ENCODE measurements at places on chromosomes 7 and 10.

- no peak for DNase-seq
Measured at GRCh38 chr10:74645692-74646091, 180.7 kb upstream of the KAT6B start.

DNA sequence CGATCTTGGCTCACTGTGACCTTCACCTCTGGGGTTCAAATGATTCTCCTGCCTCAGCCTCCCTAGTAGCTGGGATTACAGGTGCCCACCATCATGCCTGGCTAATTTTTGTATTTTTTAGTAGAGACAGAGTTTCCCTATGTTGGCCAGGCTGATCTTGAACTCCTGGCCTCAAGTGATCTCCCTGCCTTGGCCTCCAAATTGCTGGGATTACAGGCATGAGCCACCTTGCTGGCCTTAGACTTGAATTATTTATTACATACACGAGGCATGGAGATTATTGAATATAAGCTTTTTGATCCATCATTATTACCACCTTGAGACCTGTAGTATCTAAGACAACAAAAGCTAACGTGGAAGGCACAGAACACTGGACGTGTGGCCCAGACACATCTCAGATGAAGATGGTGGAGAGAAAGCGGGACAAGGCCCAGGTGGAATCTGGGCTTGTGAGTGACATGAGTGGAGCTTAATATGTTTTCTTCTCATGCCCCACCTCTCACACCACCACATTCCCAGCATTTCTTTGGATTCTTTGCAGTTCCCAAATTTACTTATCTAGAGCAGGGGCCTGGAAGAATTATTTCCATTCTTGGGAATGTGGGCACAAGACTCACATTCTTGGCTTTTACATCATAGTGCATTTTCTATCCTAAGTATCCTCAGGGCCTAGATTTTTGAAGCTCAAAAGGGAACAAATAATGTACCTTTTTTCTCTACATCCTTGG is 76.6 kb downstream of the SUGCT start:
- no peak for DNase-seq

GRCh38 chr10:99533496-99534449 is 1.0 kb downstream of the NKX2-3 start:
- no peak for DNase-seq

DNA sequence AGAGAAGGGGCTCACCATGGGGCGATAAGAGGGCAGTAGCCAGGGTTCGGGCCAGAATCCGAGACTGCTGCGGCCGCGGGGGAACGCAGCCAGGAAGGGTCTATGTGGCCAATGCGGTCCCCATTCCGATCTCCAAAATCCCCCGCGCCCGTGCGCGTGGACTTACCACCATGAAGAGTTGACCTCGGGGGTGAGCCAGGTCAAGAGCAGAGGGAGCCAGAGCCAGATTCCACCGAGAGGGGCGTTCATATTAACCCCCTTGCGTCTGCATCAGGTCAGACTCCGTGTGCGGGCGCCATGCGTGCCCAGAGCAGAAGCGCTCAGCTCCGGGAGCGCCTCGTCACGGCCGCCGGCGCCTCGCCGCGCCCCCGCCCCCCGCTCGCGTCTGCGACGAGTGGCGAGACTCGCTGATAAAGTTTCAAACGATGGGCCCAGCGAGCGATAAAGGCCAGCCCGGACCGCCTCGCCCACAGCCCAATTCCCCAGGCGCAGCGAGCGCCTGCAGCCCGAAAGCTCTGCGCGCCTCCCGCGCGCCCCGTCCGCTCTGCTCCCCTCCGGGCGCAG is at the start of gene WNT2:
Gene WNT2 (minus strand): TSS at position 318 of the 564 bp plus-strand sequence. CDS start 69 bp downstream, at position 249.
- DNase-seq, result no peak

GRCh38 chr7:81040496-81040895 is 121.6 kb upstream of the SEMA3C start:
- no peak for DNase-seq

DNA sequence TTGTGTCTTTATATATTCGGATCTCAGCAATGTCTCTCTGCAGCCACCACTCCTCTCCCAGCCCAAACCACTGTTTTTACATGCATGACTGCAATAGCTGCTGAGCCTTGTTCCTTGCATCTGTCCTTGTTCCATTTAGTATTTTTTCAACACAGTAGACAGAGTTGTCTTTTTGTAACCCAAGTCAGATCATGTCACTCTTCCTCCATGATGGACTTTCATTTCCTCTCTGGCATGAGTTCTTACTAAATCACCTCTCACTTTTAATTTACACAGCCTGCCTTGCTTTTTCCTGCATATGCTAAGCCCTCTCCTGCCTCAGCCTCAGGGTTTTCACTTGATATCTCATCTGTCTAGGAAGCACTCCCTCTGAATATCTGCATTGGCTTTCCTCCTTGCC is 353.2 kb downstream of the HGF start:
- DNase-seq, result no peak

GRCh38 chr7:28759475-28759971 is 198.6 kb downstream of the TRIL start:
- DNase-seq, result no peak

DNA sequence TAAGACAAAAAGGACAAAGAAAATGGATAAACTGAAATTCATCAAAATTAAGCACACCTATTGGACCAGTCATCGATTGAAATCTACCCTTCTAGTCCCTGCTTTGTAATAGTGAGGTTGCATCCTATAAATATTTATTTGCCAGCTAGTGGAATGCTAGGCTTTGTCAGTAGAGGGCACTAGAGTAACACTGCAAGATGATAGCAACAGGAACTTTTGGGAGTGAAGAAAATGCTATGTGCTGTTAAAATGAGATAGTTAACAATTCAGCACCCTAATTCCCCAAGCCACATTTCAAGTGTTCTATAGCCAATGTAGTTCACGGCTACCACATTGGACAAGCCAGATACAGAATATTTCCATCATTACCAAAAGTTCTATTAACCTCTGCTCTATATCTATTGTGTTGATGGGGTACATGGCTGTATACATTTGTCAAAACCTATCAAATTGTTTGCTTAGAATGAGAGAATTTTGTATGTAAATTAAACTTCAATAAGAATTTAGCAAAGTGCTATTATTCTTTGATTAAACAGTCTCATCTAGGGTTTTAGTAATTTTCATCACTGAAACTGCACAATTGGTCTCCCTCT is 69.8 kb downstream of the LSMEM1 start:
- DNase-seq, result no peak

GRCh38 chr10:6059506-6059905 is 2.7 kb downstream of the IL2RA start:
- DNase-seq, result no peak

DNA sequence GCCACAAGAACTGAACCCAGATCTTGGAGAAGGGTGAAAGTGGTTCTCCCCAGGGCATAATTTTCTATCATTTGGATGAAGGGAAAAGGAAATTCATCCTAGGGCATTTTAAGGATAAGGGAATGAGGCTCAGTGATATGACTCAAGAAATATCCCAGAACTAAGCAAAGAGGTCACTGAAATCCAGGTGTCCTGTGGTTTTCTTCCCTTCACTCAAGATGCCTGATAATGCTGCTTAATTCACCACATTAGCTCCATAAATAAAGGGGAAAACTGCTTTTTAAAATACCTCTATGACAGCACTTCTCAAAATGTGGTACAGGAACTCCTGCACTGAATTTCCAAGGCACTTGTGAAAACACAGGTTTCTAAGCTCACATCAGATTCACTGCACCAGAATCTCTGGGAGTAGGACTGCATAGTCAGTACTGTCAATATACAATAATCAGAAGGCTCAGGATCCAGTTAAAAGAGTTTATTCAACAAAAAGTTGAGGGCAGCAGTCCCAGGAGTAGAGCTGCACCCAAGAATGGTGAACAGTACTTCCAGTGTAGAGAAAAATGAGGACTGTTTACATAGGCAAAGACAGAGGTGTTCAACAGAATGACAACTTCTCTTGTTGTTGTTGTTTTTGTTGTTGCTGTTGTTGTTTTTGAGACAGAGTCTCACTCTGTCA is 2.9 kb downstream of the IFIT3 start:
- DNase-seq, result no peak

DNA sequence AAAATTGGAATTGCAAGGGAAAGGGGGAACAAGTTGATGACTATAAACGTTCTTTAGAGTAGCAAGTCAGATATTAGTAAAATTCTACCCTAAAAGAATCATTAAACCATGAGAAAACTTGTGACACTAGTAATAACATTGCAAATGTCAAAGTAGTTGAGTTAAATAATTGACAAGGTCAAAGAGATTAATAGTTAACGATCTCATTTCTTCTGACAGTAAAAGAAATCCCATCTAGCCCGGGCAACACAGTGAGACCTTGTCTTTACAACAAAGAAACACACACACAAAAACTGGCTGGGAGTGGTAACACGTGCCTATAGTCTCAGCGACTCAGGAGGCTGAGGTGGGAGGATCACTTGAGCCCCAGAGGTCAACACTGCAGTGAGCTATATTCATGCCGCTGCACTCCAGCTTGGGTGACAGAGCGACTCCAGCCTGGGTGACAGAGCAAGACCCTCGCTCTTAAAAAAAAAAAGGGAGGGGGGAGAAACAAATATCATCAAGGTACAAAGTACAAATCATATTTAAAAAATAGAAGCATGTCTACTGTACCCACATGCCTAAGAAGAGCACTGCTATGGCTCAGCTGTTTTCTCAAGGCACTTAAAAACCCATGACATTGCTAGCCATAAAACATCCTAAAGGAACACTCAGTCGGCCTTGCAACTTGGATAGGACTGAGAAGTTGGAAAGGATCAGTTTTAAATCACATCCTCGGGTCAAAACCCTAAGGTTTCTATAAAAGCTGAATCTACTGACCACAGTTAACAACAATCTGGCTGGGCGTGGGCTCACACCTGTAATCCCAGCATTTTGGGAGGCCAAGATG is 401.1 kb downstream of the PARD3 start:
- no peak for DNase-seq

DNA sequence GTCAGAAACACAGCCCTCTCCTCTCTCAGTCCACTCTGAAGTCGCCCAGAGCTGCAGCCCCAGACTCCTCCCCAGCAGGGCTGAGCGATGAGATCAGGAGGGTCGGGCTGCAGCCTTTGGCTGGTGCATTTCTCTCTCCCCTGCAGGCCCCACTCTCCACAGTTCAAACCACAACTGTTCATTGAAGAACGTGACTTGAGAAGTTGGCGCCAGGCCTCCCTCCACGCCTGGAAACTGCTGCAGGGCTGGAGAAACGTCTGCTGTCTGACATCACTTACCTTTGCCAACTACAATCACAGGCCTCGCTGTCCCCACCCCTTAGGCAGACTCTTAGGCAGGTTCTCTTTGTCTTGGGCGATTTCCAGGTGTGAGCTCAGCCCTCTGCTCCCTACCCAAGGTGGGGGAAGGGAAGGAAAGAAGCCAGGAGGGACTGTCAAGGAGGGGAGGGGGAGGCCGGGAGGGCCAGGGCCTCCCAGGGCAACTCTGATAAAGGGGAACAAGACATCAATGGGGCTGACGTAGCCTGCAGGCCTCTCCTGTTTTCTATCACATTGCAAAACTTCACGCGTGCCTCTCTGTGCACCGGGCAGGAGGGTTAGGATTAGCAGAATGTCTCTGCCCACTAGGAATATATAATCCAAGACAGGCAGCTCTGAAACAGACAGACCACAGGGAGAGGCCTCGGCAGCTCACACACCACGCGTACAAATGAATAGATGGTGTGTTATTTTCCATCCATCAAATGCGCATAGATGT is 32.7 kb downstream of the CALML5 start:
- DNase-seq, result no peak

- DNase-seq, result no peak
Measured at GRCh38 chr7:46515844-46516590, 594.9 kb upstream of the IGFBP3 start.

DNA sequence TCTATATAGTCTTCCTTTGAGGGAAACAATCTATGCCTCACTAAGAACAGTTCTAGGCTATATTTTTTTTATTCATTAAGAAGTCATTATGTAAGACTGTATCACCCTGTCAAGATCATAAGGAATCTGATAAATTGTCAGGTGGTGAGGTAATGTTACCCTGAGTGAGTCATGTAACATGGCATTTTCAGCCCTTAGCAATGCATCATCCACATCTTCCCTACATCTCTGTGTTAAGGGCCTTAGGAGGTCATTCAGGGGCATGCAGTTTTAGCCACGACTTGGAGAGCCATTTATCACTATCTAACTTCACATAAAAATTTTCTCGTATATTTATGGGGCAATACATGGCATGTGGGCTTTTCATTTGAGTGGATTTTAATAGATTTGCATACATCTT is 924.5 kb upstream of the MBL2 start:
- no peak for DNase-seq

GRCh38 chr7:151927540-151927939 is 28.7 kb upstream of the GALNTL5 start:
- DNase-seq, result no peak

DNA sequence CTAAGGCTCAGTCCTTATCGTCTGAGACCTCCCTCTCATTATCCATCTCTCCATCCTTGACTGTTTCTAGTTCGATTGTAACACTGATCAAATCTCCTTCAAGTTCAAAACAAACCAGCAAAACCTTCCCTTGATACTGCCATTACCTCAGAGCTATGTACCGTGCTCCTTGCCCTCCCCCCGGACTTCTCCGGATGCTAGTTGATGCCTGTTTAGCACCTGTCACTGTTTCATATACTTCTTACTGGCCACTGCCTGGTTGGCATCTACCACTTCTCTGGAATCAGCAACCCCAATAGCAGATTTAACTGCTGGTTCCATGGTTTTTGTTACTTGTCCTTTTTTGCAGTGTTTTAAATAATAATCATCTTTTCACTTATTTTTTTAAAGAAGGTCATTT is 64.1 kb downstream of the BMPR1A start:
- no peak for DNase-seq

DNA sequence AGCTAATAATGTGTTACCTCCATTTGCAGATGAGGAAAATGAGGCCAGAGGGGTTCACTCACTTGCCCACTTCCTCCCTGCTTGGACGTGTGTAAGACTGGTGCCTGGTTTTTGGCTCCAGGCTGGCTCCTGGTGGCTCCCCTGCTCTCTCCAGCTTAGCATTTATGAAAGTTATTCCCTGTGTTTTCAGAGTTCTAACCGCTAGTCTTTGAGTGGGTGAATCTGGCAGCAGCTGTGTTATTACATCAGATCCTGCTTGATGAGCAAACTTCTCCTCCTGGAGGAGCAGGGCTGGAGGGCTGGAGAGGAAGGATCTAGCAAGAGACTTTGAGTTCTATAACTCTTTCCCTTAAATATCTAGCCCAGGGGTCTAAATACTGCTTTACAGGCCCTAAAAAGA is 80.9 kb upstream of the AGBL3 start:
- no peak for DNase-seq

- no peak for DNase-seq
Measured at GRCh38 chr7:148264933-148265557, 325.5 kb upstream of the C7orf33 start.

DNA sequence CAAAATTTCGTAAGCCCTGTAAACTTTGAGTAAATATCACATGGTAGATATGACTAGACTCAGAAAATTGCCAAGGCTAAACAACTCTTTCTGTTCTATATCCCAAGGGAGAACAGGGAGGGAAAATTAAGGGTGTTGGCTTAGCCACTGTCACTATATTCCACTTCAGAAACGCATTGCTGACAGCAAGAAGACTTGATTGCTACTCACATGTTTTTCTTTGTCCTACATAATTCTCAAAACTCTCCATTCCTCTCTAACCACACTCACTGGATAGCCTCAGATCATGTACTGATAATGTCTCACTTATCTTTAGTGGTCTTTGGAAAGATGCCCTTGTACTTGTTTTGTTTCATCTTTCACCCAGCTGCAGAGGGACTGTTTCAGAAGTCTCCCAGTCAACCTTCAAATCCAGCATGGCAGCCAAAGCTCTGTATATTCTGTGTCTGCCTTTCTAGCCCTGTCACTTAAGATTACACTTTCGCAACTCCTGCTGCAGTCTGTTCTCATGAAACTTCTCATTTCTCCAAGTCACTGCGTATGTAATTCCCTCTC is 582.4 kb upstream of the FZD8 start:
- DNase-seq, result no peak

- no peak for DNase-seq
Measured at GRCh38 chr10:86712317-86712707, 44.0 kb downstream of the LDB3 start.

Measured in activated T-cell treated with anti-CD3 and anti-CD28 coated beads, Interleukin-2, amount 50 U/mL, for 1 hour (primary cell).